ENCODE measurements at places on chromosomes 3 and 15.

DNA sequence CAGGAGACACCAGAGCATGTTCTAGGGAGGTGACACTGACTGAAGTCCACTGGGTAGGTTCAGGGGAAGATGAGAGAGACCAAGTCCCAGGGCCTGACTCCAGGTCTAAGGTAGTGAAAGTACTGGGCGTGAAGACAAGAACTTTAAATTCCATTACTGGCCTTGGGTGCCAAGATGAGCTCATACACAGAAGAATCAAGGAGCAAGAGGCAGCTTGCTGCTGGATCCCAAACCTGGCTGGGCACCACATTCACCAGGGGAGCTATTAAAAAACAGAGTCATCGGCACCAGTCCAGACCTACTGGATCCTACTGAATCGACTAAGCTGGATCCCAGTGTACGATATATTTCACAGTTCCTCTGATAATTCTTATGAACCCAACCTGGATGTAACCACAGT, 42.1 kb upstream of the ATG7 start:
- no peak for DNase-seq

- no peak for DNase-seq
These were observed 44.6 kb downstream of the QTRT2 start for GRCh38 chr3:114101101-114101500.

DNA sequence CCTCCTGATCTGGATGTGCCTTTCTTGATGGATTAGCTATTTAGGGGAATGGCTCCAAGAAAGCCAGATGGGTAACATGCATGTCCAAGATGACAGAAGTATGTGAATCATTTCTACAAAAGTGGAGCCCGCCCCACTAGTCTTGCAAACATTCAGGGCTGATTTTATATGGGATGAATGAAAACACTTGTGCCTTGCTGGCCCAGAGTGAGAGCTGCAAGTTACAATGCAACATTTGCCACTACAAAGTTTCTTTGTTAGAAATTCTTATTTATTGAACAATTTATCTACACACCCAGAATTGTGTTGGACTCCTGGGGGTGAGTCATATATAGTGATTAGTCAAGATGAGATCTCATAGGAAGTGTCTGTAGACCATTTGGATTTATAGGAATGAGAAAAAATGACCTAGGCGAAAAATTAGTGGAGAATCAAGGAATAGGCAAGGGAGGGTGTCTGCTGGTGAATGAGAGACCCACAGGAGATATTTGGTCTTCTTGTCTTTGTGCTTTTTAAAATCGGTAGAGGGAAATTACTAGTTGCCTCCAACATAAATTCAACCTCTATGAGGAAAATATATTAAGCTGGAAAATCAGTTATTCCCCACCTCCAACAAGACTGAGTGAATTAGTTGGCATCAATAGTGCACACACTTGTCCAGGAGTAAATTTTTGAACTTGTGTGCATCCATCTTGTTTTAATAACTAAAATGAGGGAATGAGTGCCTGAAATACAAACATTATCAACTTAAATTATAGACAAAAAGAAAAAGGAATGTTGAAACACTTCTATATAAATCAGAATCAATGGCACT, 53.5 kb upstream of the DCBLD2 start:
- no peak for DNase-seq

- no peak for DNase-seq
These were observed 167.9 kb downstream of the FMN1 start for GRCh38 chr15:33026614-33027013.

- DNase-seq: no peak
These were observed 50.4 kb downstream of the FAM227B start for GRCh38 chr15:49570174-49570573.

- no peak for DNase-seq
These were observed 26.0 kb downstream of the TM4SF18 start for GRCh38 chr3:149307435-149307783.

DNA sequence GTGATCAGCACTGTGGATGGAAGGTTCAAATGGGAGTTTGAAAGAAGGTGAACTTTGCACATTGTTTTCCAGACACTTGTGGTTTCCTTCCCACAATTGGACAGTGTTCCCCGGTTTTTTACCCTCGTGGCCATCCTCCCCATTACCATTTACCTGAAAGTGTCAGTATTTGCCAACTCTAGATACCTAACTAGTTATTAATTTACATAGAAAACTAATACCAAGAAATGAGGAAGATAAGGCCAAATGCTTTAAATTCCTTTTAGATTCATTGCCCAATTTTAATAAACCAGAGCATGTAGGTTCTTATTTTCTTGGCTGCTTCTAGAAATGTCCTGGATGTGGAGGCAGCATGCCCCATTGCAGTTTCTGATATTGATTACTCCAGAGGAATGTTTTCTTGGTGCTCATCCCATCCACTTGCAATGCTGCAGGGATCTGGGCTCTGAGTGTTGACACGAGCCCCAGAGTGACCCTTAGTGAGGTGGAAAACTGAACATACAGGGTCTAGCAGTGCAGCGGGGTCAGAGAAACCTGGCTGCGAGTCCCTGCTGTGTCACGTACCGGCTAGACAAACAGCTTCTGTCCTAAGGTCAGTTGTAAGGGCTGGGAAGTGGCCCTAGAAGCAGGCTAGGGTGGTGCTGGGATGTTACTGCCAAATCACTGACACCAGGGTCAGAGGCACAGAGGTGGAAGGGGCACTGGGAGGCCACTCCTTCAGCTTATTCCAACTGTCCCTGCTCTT, 23.5 kb downstream of the LSM3 start:
- no peak for DNase-seq

DNA sequence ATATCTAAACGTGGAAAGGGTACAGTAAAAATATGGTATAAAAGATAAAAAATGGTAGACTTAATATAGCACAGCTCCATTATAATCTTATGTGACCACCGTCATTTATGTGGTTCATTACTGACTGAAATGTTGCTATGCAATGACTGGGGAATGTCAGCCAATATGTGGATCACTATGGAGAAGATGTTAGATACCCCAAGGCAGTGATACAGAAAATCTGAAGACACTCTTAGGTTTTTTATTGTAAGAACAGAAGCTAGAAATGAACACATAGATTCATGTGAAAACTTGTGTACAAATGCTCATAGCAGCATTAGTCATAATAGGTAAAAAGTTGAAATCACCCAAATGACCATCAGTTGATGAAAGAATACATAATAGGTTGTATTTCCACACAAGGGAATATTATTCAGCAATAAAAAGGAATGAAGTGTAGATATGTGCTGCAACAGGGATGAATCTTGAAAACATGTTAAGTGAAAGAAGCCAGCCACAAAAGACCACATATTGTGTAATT, 18.4 kb downstream of the MEF2A start:
- no peak for DNase-seq

DNA sequence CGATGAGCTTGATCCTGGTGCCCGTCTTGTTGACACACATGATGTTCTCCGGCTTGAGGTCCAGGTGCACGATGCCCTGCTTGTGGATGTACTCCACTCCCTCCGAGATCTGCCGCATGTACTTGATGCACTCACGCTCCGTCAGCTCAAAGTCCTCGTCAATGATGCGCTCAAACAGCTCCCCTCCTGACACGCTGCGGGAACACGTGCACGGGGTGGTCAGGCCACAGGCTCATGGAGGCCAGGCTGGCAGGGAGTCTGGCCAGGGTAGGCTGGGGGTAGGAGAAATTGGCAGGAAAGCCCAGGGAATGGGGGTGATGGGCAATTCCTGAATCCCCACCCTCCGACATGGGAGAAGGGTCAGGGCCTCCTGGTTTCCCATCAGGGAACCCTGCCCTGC, 55.5 kb upstream of the HACD2 start:
- DNase-seq: no peak

GRCh38 chr3:40267937-40268724, 41.4 kb upstream of the EIF1B start:
- DNase-seq: no peak

GRCh38 chr3:38038447-38038911, 529 bp upstream of the DLEC1 start:
- DNase-seq: no peak

DNA sequence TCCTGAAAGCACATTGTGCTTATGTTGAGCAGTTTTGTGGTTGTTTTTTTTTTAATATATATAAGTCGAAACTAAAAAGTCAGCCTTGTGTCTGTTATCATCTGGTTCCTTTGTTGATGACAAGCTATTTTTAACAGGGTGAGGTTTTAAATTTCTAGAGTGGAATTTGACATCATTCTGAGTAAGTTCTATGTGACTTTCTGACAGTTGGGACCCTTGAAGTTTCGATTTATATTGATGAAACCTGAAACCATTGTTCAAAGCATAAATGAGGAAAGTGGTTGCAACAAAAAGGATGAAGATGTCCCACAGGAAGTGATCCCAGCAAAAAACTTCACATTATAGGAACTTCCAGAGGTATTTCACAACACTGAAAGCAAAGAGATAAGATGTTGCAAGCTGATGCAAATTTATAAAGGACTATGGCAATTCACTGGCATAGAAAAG, 94.0 kb downstream of the CYP19A1 start:
- DNase-seq: no peak

DNA sequence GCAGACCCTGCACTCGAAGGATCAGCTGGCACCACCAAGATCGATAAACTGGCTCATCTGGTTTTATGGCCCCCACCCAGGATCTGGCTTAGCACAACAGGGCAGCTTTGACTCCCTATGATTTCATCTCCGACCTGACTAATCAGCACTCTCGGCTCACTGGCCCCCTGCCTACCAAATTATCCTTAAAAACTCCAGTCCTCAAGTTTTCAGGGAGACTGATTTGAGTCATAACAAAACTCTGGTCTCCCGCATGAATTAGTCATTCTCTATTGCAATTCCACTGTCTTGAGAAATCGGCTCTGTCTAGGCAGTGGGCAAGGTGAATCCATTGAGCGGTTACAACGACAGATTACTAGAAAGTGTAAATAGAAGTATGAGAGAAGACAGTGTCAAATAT, 521.9 kb upstream of the RGMA start:
- no peak for DNase-seq

DNA sequence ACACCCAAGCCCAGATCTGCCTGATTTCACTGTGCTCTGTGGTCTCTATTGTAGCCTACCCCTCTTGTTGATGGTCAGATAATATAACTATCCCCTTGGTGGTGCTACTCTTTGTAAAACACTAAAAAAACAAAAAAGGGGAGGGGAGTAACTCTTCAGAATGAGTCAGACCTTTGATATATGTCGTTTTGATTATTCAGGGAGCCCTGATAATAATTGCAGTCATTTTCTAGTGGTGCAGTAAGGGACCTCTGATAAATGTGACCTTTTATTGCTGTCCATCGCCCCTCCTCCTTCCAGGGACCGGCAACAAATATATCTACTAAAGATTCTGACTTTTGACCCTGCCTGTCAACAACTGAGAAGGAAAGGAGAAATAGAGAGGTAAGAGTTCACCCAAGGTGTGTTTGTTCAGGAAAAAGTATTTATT, 45.1 kb upstream of the MAGI1 start:
- no peak for DNase-seq

DNA sequence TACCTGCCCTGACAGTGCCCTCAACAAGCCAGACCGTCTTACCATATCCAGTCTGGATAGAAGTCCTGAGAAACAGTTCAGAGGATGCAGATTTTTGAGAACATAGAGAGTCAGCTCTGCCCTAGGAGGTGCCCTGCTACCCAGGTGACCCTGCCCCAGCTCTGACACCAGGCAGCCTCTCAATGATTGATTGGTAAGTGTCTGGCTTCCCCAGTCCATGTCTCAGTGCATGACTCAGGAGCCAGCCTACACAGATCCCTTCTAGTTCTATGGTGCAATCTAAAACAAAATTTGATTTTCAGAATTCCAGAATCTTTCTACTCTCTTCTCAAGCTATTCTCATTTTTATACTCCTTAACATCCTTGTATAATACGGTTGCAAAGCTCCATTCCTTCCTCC, 292.1 kb downstream of the VPS13C start:
- DNase-seq: no peak

- DNase-seq: no peak
These were observed 14.6 kb downstream of the CAPN7 start for GRCh38 chr3:15220661-15221060.
